ENCODE measurements at places on chromosomes 5 and 9.

DNA sequence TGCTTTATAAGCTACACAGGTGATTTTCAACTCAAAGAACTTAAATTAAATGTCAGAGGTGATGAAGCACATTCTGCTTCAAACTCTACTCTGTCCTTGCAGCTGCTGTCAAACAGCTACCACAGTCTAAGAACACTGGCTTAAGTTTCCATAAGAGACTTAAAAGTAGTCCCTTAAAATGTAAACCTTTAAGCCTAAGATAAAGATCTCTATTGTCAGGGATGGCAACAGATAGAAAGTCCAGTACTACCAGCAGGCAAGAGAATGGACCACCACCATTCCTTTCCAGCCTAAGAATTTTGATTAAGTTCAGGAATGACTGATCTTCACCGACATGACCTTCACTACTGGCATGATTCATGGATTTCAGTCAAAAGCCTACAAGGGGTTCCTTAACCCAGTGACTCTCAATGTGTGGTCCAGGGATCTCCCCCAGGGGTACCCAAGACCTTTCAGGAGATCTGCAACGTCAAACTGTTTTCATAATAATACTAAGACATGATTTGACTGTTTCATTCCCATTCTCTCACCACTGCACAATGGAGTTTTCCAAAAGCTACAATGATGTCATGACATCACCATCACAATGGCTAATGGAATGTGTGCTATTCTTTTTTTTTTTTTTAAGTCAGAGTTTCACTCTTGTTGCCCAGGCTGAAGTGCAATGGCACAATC, 41.1 kb upstream of the PLPP6 start:
- peak; percentile 20 for DNase-seq

- peak; percentile 67 for DNase-seq
These were observed 126.2 kb upstream of the PLCXD3 start for GRCh38 chr5:41636605-41637004.

DNA sequence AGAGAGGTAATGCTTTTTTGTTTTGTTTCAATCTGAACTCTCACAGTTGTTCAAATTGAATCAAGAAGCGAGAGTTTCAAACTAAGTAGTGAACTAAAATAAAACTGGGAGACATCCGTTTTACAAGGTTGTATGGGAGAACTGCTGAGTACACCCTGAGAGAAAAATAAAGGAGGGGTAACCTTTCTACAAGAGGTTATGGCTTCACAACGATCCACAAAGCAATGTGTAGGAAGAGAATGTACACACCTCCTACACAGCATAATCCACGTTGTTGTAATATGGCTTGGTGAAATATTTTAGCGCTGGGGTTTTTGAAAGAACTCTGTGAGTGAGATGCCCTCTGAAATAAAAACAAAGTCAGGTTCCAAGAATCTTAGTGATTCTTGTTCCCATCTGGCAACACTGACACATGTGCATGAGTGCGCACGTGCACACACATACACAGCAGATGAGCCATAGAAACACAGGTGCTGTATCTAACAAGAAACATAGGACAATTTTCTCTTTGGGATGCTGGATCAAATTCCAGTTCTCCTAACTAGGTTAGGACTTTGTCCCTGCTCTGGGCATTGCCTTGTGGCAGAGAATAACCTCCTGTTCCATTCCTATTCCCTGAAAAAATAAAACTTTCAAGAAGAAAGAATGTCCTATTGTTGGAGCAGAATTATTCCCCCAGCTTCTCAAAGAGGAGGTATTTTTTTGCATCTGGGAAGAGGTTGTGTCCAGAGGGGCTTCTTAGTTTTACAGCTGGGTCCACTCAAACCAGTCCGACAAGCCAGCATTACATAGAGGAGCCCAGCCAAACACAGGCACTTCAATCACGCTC, 94.5 kb upstream of the EFNA5 start:
- no peak for DNase-seq

DNA sequence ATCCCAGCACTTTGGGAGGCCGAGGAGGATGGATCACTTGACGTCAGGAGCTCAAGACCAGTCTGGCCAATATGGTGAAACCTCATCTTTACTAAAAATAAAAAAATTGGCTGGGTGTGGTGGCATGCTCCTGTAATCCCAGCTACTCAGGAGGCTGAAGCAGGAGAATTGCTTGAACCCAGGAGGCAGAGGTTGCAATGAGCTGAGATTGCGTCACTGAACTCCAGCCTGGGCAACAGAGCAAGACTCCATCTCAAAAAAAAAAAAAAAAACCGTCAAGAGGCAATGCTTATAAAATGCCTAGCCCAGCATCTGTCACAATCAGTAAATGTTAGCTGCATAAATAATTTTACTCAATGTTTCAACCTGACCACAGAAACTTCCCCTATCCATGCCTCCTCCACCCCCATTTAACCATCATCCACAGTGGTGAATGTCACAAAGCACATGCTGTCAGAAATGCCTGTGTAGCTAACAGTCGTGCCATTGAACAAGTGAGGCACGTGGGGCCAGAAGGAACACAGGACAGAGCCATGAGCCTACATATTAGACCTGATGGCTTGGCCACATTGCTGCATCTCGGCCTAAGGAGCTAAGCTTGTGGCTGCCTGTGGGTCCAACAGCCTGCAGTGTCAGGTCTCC, 16.8 kb upstream of the TCOF1 start:
- no peak for DNase-seq

DNA sequence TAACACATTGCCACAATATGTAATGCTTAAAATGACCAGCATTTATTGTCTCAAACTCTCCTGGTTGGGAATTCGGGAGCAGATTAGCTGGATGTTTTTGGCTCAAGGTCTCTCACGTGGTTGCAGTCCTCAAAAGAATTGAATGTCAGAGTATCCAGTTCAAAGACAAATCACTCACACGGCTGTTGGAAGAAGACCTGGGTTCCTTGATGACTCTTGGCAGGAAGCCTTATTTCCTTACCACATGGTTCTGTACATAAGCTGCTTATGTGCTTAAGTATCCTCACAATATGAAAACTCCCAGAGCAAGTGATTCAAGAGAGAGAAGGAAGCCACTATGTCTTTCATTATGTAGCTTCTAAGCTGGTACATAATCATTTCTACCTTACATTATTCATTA, 230.3 kb upstream of the PTPRD start:
- DNase-seq = peak; percentile 36

DNA sequence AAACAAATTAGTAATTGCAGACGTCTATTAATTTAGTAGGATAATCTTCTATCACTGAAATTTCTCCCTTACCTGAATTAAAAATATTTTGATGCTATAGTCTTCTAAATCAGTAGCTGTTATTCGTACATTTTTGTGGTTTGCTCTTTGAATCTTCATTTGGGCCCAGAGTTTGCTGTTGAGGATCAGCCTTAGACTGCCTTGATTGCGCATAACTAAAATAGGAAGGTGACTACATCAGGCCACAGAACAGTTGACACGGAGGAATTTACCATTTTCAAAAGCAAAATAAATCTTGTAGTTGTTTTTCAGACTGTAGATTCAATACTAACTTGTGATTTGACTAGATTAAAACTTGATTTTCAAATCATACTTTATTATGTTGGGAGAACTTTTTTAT, 11.8 kb upstream of the NADK2 start:
- no peak for DNase-seq

GRCh38 chr5:22242532-22242931, 610.6 kb downstream of the CDH12 start:
- peak; percentile 63 for DNase-seq

- no peak for DNase-seq
These were observed 34.2 kb upstream of the MSH3 start for GRCh38 chr5:80620211-80620610.

DNA sequence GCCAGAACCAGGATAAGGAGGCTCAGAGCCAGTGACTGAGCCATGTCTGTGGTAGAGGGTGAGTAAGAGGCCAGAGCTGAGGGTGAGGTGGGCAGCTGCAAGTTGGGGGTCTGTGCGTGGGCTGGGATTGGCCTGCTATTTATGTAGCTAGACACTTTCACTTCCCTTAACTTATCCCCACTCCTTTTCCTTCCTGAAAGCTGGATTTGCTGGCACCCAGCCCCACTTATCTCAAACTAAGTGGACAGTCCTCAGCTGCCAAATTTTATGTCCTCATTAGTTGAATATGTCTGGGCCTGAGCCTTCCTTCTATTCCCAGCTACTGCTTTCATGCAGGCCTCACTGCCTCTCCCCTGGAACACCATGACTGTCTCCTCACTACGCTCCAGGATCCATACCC, at the start of gene CCL21:
Gene CCL21 (minus strand): TSS at position 114 of the 400 bp plus-strand sequence. CDS start 70 bp downstream, at position 44.
- DNase-seq = no peak

- DNase-seq = peak; percentile 53
These were observed 2.0 kb downstream of the MATR3 start for GRCh38 chr5:139295346-139296057.

DNA sequence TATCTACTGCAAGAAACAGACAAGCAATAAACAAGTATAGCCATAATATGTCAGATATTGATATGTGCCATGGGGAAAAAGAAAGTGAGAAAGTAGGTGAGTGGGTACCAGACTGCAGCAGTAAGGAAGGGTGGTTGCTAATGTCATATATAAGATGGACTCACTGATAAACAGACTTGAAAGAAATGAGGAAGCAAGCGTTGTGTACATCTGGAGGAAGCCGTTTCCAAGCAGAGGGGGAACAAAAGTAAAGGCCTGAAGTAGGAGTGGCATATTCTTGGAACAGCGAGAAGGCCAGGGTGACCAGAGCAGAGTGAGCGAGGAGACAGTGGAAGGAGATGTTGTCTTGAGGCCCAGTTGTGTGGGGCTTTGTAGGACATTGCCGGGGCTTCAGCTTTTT, 142.2 kb upstream of the MAP3K1 start:
- no peak for DNase-seq

- DNase-seq = peak; percentile 35
These were observed 744 bp downstream of the TARS1 start for GRCh38 chr5:33441241-33442177.

Measured in neural progenitor cell (in vitro differentiated cells).